ENCODE measurements at places on chromosomes 7 and 10.

DNA sequence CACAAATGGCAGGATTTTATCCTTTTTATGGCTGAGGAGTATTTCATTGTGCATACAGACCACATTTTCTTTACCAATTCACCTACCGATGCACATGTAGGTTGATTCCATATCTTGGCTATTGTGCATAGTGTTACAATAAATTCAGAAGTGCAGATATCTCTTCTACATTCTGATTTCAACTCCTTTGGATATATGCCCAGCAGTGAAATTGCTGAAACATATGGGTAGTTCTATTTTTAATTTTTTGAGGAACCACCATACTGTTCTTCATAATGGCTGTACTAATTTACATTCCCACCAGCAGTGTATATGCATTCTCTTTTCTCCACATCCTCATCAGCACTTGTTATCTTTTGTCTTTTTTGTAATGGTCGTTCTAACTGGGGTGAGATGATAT lies 1290.3 kb downstream of the XPNPEP1 start:
- DNase-seq: no peak

DNA sequence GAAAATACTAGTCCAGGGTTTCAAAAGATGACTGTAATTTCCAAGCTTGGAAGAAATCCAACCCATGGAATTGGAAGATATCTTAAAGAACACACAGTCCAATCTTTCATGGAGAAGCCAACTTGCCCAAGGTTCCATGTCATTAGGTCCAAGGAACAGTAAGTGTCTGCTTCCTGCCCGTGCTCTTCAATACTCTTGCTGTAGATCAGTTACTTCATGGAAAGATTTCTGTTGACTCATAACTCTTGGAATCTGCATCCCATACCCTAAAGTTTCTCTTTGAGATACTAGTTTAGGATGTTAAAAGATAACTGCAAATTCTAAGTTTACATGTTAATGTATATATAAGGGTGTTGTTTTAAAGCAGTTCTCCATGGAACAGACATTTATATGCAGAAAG lies 127.9 kb upstream of the SLC13A1 start:
- DNase-seq: peak; percentile 24

GRCh38 chr7:51304729-51305128 lies 11.9 kb downstream of the COBL start:
- DNase-seq: no peak

DNA sequence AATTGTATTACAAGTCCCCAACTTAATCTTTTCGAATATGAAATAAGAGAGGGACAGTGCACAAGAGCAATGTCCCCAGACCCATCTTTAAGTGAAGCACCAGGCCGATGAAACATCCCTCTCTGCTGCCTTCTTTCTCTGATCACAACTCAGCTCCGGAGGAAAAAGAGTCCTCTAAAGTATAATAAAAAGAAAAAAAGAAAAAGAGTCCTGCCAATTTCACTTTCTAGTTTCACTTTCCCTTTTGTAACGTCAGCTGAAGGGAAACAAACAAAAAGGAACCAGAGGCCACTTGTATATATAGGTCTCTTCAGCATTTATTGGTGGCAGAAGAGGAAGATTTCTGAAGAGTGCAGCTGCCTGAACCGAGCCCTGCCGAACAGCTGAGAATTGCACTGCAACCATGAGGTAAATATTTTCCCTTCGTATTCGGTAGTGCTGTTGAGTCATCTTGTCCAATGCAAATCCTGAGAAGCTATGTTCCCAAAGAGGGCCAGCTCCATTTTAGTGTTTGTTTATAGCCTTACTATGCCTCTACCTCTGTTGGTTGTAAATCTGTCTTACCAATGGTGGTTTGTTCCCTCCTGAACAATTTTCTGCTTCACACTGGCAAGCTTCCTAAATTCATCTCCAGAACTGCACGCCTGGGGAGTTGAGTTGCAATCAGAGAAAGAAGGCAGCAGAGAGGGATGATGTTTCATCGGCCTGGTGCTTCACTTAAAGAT lies at the start of gene IFIT2:
Gene IFIT2 (plus strand): TSS at position 326 of the 725 bp plus-strand sequence. CDS start 78 bp downstream, at position 404.
- peak; percentile 73 for DNase-seq

GRCh38 chr10:132395704-132396493 lies 1.1 kb upstream of the PWWP2B start:
- DNase-seq: no peak
